Mucosa of descending colon (tissue), 3 donors: ENCODE measurements at places on chromosomes 13 and 19.
A peak's percentile ranks its signal among the peaks of the same experiment; 100 is the strongest.

DNA sequence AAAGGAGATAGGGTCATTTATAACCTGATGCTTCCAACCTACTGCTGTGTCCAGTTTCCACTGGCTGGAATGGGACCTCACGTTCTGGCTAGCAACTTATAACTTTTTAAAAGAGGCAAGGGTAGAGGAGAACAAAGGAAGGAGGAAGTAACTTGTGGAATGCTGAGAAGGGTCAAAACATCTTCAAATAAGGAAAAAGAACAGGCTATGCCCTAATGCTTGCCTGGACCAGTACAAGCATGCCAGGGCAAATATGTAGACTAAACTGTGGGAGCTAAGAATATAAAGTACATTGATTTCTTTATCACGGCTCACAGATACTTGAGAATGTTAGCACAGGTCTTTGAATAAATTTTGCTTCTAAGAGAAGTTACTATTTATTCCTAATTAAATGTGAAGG, 1.5 kb upstream of the ZNF561 start:
- no peak for DNase-seq

DNA sequence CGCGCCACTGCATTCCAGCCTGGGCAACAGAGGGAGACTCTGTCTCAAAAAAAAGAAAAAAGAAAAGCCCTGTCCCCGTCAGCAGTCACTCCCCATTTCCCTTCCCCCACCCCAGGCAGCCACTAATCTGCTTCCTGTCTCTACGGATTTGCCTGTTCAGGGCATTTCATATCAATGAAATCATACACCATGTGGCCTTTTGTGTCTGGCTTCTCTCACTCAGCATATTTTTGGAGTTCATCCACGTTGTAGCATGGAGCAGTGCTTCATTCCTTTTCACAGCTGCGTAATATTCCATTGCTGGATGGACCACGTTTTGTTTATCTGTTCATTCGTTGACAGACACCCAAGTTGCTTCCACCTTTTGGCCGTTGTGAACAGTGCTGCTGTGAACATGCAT, 36.1 kb upstream of the KLF2 start:
- no peak for DNase-seq

DNA sequence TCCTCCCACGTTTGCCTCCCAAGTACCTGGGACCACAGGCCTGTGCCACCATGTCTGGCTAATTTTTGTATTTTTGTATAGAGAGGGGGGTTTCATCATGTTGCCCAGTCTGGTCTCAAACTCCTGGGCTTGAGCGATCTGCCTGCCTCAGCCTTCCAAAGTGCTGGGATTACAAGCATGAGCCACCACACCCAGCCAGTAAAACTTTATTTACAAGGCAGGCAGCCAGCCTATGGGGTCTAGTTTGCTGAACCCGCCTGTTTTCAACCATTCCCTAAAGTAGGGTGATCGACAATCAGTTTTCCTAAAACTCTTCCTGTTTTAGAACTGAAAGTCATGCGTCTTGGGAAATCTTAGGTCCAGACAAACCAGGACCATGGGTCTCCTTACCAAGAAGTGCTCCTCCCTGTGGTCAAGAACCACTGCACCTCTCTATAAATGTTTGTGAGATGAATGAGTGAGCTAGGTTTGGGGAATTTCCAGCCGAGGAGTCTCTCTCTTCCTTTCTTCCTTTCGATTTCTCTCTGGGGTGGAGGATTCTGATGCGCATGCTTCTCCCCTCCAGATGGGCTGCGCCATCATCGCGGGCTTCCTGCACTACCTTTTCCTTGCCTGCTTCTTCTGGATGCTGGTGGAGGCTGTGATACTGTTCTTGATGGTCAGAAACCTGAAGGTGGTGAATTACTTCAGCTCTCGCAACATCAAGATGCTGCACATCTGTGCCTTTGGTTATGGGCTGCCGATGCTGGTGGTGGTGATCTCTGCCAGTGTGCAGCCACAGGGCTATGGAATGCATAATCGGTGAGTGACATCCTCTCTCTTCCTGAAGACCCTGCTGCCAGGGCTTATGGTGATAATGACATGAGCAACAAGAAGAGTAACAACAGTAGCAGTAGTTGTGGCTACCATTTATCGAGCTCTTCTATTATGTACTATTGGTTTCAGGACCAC, 38.7 kb downstream of the ADGRE1 start:
- peak; percentile 5 for DNase-seq

GRCh38 chr13:97390941-97391600, 42.9 kb upstream of the RAP2A start:
- DNase-seq, result no peak

- DNase-seq, result no peak
Measured at GRCh38 chr13:23822252-23822824, 66.9 kb downstream of the MIPEP start.

DNA sequence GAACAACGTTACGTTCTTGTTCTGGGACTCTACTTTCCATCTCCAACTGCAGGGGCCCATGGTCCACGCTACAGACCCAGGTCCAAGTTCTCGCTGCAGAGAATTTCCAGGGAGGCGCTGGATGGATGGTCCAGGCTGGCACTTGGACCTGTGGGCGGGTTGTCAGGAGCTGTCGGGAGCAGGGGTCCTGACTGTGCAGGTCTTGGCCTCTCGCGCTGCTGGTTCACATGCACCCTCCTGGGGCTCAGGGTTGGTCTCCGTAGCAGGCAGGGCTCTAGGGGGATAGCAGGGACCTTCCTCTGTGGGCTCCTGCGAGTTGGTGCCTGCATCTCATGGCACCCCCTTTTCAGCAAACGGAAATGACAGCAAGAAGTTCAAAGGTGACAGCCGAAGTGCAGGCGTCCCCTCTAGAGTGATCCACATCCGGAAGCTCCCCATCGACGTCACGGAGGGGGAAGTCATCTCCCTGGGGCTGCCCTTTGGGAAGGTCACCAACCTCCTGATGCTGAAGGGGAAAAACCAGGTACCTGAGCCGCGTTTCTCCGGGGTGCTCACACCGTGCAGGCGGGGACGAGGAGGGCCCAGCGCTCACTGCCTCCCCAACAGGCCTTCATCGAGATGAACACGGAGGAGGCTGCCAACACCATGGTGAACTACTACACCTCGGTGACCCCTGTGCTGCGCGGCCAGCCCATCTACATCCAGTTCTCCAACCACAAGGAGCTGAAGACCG, 6.6 kb downstream of the PTBP1 start:
- no peak for DNase-seq

DNA sequence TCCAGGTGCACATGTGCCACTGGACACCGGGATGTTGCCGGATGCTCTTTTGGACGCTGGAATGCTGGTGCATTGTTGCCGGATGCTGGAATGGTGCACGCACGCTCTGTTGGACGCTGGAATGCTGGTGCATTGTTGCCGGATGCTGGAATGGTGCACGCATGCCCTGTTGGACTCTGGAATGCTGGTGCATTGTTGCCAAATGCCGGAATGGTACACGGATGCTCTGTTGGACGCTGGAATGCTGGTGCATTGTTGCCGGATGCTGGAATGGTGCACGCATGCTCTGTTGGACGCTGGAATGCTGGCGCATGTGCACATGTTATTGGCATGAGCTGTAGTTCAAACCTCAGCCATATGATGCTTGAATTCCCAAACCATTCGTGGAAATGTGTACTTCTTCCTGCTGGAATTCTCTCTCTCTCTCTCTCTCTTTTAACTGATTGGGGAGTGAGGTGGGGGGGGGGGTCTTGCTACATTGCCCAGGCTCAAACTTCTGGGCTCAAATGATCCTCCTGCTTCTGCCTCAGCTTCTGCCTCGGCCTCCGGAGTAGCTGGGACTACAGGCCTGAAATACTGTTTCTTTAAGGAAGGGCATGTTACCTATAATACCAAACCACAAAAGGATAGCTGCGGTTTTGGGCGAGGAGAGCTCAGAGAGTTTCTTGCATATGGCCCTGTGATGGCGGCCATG, 1.2 kb upstream of the MCF2L start:
- no peak for DNase-seq

GRCh38 chr13:82506805-82507414, 1375.4 kb downstream of the SLITRK1 start:
- DNase-seq, result no peak

- no peak for DNase-seq
Measured at GRCh38 chr13:27806744-27807387, 14.6 kb downstream of the GSX1 start.

DNA sequence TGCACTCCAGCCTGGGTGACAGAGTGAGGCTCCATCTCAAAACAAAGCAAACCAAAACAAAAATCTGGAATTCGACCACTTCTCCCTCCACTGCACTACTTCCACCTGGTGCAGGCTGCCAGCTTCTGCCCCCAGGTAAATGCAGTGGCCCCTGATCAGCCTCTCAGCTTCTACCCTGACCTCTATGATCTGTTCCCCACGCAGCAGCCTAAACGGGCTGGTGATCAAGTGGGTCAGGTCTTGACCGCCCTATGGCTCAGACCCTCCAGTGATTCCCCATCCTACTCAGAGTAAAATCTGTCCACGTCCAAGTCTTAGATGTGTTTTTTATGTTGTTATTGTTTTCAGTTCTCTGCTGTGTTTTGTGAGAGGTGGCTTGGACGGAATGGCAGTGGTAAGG, 163.9 kb downstream of the KCTD15 start:
- DNase-seq, result no peak

DNA sequence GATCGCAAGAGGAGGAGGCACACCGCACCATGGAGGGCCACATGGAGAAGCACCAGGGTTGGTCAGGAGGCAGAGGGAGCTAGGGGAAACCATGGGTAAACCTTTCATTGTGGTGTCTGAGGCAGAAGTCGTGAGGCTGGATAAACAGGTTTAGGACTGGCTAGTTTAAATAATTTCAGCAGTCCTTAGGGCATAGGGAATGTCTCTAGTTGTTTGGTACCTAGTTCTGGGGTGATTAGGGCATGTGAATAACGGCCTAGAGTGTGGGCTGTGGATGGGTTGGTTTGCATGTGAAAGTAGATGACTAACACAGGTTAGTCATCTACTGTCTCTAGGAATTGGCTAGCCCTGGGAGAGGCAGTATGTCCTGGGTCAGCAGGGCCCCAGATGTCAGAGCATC, 102.3 kb downstream of the STOML3 start:
- no peak for DNase-seq

GRCh38 chr19:48540110-48540509, 11.9 kb upstream of the SULT2B1 start:
- no peak for DNase-seq

DNA sequence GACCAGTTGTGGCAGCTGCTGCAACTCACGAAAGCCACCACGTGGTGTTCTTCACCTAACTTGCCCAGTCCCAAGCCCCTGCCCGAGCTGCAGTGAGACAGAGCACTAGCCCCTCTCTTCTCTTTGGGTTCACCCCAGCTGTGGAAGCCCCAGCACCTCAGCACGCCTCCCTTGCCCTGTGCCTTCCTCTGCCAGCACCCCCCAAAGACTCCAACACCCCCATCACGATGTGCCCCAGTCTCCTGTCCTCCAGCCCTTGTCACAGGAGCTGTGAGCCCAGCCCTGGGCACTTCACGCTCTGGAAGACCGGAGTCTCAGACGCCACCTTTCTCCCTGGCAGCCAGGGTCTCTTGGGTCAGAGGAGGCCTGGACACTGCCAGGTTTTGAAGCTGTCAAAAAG, 2.2 kb upstream of the ZNF135 start:
- DNase-seq, result no peak

GRCh38 chr19:33040994-33041827, 23.5 kb downstream of the RHPN2 start:
- peak; percentile 81 for DNase-seq

DNA sequence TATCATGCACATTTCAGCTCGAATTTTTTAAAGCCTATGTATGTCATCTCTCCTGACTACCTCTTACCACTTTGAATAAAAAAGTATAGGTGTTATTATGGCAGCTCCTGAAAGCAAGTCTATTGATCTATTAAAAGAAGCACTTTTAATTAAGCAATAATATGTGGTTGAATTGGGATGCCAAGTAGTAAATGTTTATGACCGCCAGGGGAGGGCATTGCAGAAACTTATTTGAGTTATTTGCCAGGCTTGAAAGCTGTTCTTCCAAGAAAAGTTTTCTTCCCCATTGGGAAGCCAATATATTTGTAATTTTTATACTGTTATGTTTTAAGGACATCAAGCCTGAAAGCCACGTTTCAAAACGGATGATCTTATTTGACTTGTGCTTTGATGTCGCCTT, 88.1 kb upstream of the SOX21 start:
- DNase-seq, result no peak

GRCh38 chr19:29401712-29402421, 123.9 kb upstream of the VSTM2B start:
- no peak for DNase-seq

GRCh38 chr19:55193481-55193880, 13.4 kb upstream of the SYT5 start:
- DNase-seq, result no peak

GRCh38 chr13:90806892-90807291, 540.6 kb upstream of the MIR17HG start:
- DNase-seq, result no peak

DNA sequence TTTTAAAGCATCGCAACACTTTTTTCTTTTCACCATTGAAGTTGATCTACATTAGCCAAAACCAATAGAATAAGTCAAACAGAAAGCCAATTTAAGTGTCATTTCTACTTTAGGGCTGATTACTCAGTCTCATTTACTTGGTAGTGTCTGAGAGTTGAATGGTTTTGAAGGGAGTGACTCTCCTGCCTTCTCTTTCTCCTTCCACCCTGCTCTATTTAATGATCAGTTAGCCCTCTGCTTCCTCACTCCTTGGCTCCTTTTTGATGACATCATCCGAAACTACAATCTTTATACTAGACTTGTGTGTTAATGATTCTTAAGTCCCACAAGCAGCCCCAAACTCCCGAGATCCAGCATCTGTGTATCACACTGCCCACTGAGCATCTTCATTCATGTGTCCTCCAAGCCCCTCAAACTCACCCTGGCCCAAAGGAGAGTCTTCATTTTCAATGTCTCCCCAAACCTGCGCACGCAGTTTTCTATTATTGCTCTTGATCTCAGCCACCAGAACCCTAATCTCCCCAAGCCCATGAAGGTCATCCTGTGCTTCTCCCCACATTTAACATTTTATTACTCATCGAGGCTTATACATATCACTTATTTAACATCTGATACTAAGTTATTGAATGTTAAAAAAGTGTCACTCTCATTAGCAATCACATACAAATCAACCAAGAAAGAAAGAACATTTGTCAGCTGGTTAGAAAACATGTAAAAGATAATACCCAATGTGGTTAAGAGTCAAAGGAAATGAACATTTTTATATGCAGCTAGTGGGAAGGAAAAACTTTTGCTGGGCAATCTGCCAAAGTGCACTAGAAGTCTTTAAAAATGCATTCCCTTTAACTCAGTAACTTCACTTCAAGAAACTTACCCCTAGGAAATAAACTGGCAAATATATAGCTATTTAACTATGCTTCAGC, 32.2 kb upstream of the ARGLU1 start:
- DNase-seq, result no peak

- DNase-seq, result peak; percentile 7
Measured at GRCh38 chr13:21932996-21933395, 262.1 kb downstream of the FGF9 start.

DNA sequence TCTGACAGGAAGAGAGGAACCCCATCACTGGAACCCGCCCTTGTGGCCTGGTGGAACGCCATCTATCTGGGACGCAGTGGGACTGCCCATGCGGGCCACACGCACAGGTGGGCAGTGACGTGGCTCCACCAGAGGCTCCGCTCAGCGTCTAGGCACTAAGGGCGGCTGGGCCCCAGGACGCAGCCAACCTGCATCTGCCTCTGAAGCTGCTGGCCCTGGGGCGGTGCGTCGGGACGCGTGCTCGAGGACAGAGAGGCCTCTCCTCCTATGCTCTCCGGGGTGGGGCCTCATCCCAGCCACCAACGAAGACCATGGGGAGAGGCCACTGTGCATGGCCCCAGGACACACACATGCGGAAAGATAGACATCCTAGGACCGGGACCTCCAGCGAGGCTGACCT, 18.1 kb downstream of the IZUMO4 start:
- DNase-seq, result no peak

- peak; percentile 68 for DNase-seq
Measured at GRCh38 chr19:40165362-40165937, 25.8 kb upstream of the MAP3K10 start.
